ENCODE measurements at places on chromosomes 2 and 18. TPM values are rescaled to one million over a fixed set of nuclear protein-coding genes. Genes with fewer than 3 reads are reported as not detected.

- no peak for DNase-seq
Measured at GRCh38 chr18:74310411-74310810, 5.2 kb upstream of the C18orf63 start.

Gene TEKT4
- not detected for total RNA-seq

DNA sequence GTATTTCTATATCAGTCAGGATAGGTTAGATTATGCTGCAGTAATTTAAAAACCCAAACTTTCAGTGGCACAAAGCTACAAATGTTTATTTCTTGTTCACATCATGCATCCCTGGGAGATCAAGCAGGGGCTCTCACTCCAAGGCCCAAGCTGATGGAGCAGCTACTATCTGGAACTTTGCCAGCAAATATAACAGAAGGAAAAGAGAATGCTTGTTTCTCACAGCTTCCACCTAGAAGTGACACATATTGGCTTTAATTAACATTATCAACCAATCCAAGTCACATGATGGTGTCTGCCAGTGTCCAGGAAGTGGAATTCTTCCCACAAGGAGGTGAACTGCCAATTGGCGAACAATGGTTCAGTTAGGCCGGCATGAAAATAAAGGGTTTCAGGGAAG is 306.9 kb downstream of the BCL11A start:
- DNase-seq = no peak

- peak; percentile 15 for DNase-seq
Measured at GRCh38 chr2:179340678-179341077, 76.0 kb upstream of the SESTD1 start.

Gene NRP2
- 39.3 TPM for total RNA-seq

- DNase-seq = no peak
Measured at GRCh38 chr2:46780411-46780800, 135.2 kb downstream of the MCFD2 start.

DNA sequence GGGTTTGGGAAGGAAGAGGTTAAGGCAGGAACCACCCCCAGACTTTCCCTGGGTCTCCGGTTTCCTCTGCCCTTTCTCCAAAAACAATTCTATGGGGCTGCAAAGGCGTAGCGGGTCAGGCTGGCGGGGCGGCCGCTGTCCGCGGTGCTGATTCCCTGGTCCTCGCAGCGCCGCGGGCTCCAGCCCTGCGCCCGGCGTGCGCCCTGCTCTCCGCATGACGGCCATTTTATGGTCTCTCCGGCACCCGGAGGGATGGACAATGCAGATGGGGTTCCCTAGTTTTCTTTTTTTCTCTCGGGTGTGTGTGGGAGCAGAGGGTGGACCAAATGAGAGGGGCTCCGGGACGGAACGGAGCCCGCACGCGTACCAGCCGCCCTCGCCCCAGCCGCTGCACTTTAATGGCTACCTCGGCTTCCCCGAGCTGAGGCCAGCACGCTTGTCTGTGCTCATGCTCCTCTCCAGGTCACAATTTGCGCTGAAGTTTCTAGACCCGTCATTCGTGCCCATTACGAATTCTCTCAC is 1.6 kb downstream of the ST8SIA3 start:
- DNase-seq = no peak

GRCh38 chr2:127622561-127623387 is 23.2 kb upstream of the GPR17 start:
- no peak for DNase-seq

Gene CNDP1
- total RNA-seq = 0.10 TPM

DNA sequence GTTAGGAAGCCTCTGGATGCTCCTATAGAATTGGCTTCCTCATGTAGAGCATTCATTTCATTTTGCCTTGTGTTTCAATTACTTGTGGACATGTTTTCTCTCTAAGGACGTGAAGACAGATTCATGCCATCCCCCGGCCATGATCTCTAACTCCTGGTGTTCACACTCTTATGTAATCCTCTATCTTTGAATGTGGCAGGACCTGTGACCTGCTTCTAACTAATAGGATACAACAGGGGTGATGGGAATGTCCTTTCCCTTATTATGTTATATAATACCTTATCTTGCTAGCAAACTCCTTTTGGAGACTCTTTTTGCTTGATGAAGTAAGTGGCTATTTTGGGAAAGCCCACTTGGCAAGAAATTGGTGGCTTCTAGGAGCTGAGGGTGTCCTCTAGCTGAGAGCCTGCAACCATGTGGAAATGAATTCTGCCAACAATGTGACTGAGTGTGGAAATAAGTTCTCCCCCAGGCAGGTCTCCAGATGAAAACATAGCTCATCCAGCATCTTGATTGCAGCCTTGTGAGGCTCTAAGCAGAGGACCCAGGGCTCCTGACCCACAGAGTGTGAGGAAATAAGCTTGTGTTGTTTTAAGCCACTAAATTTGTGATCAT is 13.8 kb downstream of the DPYSL5 start:
- no peak for DNase-seq

DNA sequence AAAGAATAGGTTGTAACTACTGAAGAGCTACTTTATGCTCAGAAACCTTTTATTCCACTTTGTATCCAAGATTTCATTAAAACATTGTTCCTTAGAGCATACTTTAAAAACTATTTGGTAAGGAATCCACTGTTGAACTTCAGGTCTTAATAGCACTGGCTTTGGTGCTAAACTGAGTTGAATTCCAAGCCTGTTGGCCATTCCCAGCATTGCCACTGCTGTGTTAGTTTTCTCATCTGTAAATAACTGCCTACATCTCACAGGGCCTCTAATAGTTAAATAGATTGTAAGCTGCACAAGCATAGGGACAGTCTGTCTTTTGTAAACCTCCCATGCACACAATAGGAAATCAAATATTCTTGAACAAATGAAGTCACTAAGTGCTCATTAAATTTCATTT is 86.6 kb downstream of the ORC4 start:
- DNase-seq = no peak
